ENCODE measurements at places on chromosomes 13 and 19.

DNA sequence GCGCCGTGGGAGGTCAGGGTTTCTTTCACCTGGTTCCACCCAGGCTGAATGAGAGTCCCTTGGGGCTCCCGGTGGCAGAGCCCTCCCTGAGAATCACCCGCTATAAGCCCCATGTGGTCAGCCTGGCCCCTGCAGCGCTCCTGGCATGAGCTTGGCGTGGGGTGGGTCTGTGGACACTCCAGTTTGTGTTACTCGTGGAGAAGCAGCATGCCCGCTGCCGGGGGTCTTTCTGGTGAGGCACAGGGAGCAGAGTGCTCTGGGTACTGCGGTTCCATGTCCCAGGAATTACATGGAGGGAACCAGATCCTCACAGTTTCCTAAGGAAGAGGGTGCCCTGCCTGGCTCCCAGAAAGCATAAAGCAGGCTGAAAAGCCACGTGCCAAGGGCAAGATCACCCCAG lies 62.2 kb downstream of the SMARCA4 start:
- no peak for DNase-seq

DNA sequence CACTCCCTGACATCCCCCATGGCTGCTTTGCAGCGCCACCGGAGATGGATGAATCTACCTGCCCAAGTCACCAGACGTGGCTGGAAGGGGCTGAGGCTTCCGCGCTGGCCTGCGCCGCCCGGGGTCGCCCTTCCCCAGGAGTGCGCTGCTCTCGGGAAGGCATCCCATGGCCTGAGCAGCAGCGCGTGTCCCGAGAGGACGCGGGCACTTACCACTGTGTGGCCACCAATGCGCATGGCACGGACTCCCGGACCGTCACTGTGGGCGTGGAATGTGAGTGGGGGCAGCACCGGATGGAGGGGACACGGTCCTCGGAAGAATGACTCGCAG lies 4.6 kb downstream of the ICAM5 start:
- no peak for DNase-seq

DNA sequence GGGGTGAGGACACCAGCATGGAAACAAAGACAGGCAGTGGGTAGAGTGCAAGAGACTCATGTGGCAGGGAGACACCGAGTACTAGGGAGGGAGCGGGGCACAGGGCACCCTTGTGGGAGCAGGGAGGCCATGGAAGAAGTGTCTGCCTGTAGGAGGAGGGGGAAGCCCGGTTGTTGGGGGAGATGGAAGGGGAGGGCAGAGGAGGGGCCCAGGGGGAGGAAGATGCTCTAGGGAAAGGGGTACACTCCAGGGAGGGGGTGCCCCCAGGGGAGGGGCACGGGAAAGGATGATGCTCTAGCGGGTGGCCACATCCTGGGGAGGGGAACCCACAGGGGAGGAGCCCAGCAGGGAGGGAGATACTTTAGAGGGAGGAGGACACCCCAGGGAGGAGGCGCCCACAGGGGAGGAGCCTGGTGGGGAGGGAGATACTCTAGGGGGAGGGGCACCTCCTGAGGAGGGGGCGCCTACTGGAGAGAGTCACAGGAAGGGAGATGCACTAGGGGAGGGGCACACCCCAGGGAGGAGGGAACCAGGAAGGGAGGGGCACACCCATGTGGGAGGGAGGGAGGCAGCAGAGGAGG lies 24.9 kb downstream of the CPAMD8 start:
- DNase-seq, result no peak

DNA sequence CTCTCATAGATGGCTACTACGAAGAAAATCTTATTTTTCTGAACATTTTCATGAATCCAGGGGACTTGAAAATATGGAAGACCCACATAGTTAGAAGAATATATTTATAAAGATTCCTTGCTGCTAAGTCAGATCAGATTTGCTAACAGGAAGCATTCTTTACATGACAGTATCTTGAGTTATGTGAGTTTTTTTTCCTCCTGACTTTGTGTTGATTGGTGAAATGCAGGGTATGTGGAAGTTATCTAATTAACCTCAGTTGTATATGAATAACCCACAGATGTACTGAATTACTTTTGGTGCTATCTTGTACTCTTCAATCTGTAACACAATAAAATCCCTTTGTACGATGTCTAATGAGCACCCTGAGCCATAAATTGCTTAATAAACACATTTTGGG lies 53.8 kb downstream of the ESD start:
- peak; percentile 67 for DNase-seq

GRCh38 chr13:102907016-102907756 lies 61.4 kb downstream of the ERCC5 start:
- no peak for DNase-seq

DNA sequence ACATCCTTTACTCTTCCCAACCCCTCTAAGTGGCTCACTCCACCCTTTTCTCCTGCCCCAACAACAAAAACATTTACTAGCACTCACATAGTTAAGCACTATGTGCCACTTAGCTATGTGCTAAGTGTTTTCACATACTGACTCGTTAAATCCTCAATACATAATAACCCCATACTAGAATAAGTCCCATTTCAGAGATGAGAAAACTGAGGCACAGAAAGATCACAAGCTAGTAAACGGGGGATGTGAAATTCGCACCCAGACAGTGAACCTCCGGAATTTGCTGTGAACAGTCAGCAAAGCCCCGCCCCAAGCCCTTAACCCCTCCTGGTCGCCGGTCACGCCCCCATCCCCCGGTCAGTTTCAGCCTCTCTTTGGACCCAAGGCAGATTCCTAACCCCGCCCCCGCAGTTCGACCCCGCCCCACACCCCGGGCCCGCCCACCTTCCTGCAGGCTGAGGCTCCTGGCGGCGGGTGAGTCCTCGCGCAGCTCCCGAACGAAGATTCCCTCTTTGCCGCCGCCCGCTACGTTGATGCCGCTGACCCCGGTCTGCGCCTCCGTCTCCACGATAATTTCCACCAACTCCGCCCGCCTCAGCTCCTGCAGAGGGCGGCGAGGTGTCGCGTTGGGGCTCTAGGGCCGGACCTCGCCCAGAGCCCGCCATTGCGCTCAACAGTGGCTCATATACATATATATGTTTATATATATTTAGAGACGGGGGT lies 9.8 kb downstream of the PRX start:
- DNase-seq, result peak; percentile 94

DNA sequence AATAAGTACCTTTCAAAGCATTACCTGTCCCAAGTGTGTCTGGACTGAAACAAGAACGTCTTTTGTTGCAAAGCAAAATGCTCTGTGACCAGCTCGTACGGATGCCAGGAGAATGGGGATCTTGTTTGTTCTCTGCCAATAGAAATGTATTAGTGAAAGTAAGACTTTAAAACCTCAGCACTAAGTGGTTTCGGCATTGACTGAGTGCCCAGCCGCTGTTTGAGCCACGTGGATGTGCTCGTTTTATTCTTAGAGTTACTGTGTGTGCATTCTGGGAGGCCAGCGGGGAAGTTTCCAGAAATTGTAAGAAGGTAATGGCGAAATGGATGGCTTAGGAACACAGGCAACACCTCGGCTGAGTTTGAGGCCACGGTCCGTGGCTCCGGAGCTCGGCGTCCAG lies 117.1 kb upstream of the USP29 start:
- no peak for DNase-seq

Measured in choroid plexus epithelial cell (primary cell).